Sigmoid colon (tissue), 7 donors: ENCODE measurements at places on chromosomes 12 and 14. TPM values are rescaled to one million over a fixed set of nuclear protein-coding genes. Genes with fewer than 3 reads are reported as not detected.

DNA sequence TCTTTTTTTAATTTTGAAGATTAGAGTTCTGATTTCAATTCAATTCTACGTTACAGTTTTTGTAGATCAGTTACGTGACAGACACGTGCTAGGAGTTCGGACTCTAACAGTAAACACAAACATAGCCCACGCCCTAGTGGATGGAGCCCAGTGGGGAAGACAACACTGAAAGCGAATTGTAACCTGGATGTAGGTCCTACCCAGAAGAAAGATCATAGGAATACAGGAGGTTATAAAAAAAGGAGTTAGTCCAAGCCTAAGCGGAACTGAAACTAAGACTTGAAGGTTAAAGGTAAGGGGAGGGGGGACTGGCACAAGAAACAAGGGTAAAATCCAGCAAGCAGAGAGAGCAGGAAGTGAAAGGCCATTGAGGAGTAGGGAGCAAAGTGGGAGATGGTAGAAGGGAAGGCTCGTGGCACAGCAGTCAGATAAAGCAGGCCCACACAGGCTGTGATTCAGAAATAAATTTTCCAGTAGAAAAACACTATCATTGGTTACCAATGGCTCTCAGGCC lies 15.7 kb upstream of the CRY1 start:
- no peaks in the 10 kb centered on the region for H3K36me3 ChIP-seq
- peaks cover 12% of the 10 kb centered on the region for H3K4me1 ChIP-seq
- no peak for DNase-seq
- H3K27me3 ChIP-seq: no peaks in the 10 kb centered on the region
- no peak overlapping the region for H3K27ac ChIP-seq
- no peak overlapping the region for H3K4me3 ChIP-seq

ACVRL1 gene
- 77.8 TPM for total RNA-seq

DNA sequence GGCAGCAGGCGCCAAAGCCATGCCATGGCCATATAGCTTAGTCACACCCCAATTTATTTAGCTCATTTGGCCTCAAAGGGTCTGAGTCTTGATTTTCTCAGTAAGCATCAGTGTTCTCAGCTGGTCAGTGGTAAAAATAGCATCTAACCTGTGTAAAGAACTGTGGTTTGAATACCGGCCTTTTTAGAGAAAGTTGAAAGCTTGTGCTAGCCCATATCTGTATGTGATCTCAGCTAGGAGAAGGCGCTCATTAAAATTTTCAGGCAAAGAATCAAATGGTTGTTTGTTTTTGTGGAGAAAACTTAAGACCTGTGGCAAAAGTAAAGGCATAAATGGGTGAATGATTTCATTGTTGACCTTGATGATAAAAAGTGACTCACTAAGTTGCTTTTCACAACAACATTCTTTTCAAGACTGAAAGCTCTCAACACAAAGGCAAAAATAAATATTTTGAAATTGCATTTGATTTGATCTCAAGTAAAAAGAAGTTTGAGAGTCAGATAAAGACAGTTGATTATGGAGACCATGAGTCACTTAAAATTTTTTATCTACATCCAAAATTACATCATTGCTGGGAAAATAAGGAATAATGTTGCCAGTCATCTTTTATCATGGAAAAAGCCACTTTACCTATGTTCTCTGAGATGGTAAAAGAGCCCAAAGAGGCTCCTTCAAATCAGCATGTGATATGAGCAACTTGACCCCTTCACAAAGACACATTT lies 128.5 kb upstream of the RGS6 start:
- H3K36me3 ChIP-seq: no peaks in the 10 kb centered on the region
- DNase-seq: no peak
- no peak overlapping the region for H3K4me3 ChIP-seq
- no peak overlapping the region for H3K27ac ChIP-seq

CLEC4C gene
- not detected for total RNA-seq

DNA sequence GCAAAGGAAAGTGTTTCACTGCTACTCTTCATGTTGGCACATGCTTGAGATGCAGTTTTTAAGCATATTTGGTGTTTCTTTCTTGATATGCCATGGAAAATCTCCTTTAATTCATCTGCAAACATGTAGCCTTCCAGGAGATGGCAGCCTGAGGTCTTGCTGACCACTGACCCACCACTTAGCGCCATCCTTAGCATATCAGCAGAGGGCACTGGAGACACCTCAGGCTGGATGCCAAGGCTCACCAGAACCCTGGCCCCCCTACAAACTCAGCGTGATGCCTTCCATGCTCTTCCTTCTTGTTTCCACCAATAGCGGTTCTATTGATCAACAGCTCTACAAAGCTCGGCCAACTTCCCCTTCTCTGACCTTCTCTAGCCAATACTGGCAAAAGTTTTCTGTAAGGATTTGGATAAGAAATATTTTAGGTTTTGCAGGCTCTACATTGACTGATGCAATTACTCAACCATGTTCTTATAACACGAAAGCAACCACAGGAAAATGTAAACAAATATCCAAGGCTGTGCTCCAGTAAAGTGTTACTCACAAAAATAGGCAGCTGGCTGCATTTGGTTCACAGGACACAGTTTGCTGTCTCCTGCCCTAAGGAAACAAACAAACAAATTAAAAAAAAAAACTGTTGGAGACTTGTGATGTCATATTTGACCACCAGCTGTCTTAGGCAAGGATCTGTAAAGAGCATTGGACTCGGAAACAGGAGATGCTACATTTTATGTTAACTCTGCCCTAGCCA lies 209.7 kb downstream of the SLC15A4 start:
- H3K4me3 ChIP-seq: no peak overlapping the region
- DNase-seq: no peak
- no peak overlapping the region for H3K27ac ChIP-seq
- no peaks in the 10 kb centered on the region for H3K4me1 ChIP-seq
- no peaks in the 10 kb centered on the region for H3K36me3 ChIP-seq

DNA sequence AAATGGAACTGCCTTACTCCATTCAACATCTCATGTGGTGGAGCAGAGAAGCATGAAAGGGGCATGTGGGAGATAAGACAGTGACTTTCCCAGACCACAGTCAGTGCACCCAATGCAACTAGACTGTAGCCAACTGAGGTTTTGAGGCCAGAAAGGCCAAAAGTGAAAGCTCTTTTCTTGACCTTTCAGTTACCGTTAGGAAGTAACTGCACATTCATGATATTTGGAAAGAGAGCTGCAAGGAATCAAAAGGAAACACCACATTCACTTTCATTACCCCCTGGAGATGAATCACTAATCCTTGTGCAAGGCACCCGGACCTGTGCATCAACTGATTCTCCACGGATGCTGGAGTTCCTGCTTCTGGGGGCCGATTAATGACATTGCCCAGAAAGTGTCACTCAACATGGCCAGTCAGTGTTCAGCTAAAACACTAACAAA lies 72.9 kb upstream of the ELK3 start:
- DNase-seq: no peak
- H3K4me3 ChIP-seq: no peak overlapping the region
- H3K36me3 ChIP-seq: no peaks in the 10 kb centered on the region
- no peaks in the 10 kb centered on the region for H3K4me1 ChIP-seq
- H3K27ac ChIP-seq: no peak overlapping the region

SPSB2 gene
- total RNA-seq: 10.5 TPM

ATXN2 gene
- total RNA-seq: 42.5 TPM

DNA sequence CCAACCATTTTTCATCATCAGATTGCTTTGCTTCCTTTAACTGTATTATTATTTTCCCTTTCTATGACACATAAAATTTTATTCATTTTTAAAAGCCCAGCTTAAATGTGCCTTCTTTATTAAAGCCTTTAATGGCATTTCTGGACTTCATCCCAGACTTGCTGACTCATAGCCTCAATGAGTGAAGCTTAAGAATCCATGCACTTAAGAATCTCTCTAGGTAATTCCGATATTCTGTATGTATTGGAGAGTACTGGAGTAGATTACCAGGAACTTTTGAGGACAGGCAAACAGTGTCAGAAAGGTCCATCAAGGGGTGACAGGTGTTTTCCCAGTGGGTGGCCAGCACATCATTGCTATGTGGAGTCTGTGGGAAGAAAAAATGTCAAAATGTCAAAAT lies 107.9 kb downstream of the PTPRQ start:
- DNase-seq: no peak
- no peaks in the 10 kb centered on the region for H3K27me3 ChIP-seq
- H3K27ac ChIP-seq: no peak overlapping the region
- H3K4me3 ChIP-seq: no peak overlapping the region

- no peak overlapping the region for H3K27ac ChIP-seq
- no peaks in the 10 kb centered on the region for H3K36me3 ChIP-seq
- no peak for DNase-seq
- no peaks in the 10 kb centered on the region for H3K27me3 ChIP-seq
- H3K4me3 ChIP-seq: no peak overlapping the region
- no peaks in the 10 kb centered on the region for H3K4me1 ChIP-seq
Observed at GRCh38 chr14:43019826-43020225, 1413.2 kb downstream of the LRFN5 start.
